ENCODE measurements at places on chromosomes 3 and 15. TPM values are rescaled to one million over a fixed set of nuclear protein-coding genes. Genes with fewer than 3 reads are reported as not detected.

Gene GRM7
- total RNA-seq = 0.16 TPM

Gene EBLN2
- total RNA-seq = 4.5 TPM

Gene RARB
- 14.7 TPM for total RNA-seq

Gene TMC3
- total RNA-seq = not detected

Gene C3orf70
- 2.8 TPM for total RNA-seq

Gene MASP1
- total RNA-seq = 4.8 TPM

Gene NTRK3
- 25.5 TPM for total RNA-seq

All from kidney (tissue), 22 donors.